GF-D8 (cell line): ENCODE measurements at places on chromosomes 11 and 22.

DNA sequence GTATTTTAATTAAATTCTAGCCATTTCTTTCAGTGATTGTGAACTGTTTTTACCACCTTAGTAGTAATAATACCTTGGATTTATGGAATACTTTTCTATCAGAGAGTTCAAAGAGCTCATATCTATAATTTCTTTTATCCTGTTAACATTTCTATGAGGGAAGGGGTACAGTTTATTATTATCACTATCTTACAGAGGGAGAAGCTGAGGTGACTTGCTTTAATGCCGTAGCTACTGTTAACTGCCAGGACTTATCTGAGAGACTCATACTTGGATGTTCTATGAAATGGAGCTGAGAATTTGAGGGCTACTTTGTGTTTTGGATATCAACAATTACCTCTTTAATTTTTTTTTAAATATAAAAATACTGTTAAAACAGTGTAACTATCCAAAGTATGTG lies 3.3 kb downstream of the REXO2 start:
- no peak for DNase-seq

- DNase-seq = no peak
Measured at GRCh38 chr11:83033972-83034672, 37.6 kb downstream of the RAB30 start.

DNA sequence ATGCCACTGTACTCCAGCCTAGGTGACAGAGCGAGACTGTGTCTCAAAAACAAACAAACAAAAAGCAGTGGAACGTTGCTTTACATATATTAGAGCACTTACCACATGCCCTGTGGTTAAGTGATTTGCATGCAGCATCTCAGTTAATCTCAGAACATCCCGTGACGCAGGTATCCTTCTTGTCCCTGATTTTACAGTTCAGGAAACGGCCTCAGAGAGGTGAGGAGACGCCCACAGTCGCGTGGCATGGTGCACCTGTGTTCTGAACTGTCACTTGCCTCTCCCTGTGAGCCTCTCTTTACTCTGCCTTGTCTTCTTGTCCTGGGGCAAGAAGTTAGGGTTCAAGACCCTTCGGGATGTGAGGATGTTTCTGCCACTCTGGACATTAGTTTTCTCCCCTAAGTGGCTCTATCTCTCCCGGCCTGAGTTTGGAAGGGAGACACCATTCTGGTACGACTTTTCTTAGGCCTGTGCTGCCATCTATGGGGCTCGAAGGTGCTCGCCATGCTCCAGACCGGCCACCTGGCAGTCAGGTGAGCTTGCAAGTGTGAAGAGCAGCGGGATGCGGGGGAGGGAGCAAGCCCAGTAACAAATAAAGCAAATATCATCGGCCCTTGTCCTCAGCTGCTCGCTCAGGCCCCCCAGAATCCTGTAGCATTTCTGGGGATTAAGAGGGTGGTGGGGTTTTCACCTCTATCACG lies 25.6 kb downstream of the YWHAH start:
- no peak for DNase-seq

GRCh38 chr11:116732271-116733042 lies 40.3 kb downstream of the BUD13 start:
- DNase-seq = peak; percentile 59

DNA sequence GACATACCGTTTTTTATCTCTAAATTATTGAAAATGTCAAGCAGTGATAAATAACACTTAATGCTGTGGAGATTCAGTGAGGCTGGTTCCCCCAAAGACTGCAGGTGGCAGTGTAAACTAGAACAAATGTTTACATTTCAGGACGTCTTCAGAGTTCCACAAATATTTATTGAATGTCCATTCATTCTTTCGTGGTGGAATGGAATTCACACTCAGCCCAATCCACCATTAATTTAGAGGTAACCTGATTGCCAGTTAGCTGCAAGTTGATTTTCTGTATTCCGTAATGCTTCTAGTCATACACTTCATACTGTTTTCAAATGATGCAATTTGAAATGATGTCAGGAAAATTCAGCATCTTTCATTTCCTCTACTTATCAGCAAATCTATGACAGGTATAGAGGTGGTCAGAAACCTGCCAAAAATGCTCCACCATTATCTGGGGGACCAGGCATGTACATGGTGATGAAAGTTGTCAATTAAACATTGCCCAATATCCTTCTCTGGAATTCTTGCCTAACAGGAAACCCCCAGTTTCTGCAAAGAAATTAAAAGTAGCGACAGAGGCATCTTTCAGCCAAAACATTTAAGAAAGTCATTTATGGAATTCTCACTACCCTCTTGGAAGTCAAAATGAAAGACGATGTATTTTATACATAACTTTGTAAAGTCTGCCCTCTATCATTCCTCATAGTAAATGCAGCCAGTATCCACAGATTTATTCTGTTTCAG lies 94.3 kb upstream of the BMAL1 start:
- DNase-seq = no peak

DNA sequence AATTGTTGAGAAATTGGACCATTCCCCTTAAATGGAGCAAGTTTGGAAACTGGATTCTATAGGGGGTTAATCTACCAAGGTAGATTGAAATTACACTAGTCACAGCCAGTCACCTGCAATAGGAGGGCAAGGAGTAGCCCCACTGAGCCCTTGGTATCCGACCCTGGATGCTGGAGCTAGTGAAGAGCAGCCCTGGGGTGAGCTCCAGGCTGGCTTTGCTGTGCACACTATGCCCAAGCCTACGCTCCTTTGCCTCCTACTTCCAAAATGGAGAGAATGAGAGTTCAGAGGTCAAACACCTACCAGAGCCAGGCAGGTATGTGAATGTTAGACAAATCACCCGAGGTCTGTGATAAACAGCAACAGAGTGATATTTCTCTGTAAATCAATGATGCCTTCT lies 23.7 kb downstream of the SNU13 start:
- no peak for DNase-seq
